ENCODE measurements at places on chromosomes 6 and 20.

DNA sequence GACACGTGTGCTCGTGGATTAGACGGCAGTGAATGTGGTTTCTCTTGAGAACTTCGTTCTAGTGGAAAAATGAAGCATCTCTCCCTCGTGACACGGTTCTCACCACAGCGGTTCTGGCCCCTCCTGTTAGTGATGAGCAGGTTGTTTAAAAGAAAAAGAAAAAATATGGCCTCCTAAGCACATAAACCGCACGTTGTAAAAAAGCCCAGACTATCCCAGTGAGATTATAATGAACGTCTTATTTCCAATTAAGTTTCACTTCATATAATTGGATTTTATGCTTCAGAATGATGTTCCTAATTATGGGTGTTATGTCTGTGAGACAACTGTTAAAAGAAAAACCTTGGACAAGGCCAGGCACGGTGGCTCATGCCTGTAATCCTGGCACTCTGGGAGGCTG is 74.5 kb upstream of the FRMD1 start:
- no peak for DNase-seq

- DNase-seq: peak; percentile 76
Observed at GRCh38 chr20:38290829-38291814, 12.8 kb upstream of the BPI start.

- peak; percentile 97 for DNase-seq
Observed at GRCh38 chr6:28589234-28589956, 63.7 kb downstream of the GPX5 start.

DNA sequence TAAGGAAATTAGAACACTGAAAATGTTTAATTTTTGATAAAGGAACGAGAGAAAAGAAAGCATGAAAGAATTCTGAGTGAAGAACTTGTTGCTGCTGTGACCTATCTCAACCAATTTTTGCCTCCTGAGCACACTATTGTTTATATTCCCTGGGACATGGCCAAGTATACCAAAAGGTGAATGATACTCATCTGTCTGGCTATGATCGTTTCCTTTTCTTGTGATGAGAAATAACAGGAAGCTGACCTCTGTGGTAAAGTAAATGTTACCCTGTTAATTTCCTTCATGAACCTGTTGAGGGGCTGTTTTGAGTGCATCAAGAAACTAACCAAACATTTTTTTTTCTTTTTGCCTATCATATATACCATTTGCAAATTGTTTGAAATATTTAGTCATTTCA is 69.1 kb downstream of the FIG4 start:
- peak; percentile 43 for DNase-seq

- no peak for DNase-seq
Observed at GRCh38 chr6:39062014-39062740, 13.6 kb downstream of the GLP1R start.

DNA sequence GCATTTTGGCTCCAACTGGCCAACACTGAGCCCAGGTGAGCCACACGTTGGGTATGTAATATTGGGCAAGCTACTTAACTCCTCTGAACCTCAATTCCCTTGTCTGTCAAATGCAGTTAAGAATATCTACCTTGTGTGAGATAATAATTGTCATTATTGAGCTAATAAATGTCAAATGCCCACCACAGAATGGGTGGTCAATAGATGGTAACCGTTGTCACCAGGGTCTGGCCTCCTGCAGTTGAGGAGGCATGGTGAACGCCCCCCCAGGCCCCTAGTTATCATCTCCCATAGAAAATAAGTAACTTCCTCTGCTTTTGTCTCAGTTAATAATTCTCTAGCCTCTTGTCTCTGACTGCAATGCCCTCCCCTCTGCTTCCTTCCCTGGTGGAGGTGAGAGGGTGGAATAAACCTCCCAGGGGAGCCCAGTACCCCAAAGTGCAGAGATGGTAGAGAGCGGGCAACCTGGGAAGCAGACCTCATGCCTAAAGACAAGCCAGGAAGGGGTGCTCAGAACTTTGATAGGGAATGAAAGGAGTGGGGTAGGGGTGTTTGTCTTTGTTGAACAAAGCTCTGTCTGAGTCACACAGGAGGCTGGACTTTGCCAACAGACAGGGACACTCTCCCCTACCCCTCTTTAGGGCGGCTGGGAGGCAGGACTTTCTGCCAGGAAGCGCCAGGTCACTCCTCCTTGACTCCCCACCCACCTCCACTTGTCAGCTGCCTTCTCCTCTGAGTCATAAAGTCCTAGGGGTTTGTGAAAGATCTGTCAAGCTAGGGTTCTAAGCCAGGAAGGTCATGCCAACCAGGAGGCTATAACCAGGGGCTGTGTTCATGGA is 1.3 kb upstream of the UNC5CL start:
- peak; percentile 59 for DNase-seq

DNA sequence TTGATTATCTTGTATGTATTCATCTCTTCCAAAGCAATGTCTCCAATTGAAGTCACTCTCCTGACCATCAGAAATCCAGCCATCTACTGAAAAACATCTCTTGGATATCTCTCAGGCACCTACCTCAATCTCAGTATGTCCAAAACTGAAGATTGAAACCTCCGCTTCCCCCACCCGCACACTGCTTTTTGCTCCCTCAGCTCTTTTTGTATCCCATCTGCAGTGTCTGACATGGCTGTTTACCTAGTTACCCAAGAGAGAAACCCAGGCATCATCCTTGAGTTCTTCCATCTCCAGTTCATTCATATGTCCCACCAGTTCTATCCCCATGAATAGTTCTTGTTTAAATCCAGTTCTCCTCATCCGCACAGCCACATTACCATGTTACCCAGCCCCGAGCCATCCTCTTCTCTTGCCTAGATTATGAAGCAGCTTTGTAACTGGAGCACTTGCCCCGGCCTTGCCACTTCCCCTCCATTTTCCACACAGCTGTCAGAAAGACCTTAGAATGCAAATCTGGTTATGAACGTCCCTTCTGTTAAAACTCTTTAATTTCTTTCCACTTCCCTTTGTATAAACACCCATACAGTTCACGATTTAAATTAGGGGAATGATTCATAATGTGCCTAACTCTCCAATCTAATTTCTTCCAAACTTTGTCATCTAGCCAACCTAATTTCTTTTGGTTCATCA is 40.5 kb upstream of the GCLC start:
- no peak for DNase-seq

GRCh38 chr20:51306081-51306480 is 236.4 kb downstream of the NFATC2 start:
- no peak for DNase-seq

GRCh38 chr20:2918096-2919049 is 45.1 kb downstream of the PTPRA start:
- no peak for DNase-seq

DNA sequence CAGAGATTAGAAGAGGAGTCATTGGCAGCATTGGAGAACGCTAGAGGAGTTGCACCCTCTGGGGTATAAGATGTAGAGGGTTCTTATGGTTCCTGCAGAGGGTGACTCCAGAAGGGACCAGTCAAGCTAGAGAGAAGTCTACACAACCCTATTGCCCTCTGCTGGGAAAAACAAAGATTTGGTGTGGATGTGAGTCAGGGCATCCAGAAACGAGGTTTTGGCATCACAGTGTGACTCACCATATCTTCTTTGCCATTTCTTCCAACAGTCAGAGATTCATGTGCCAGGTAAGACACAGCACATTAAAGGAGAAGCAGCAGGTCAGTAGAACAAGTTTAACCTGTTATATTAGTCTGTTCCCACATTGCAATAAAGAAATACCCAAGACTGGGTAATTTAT is 598.8 kb downstream of the MAFB start:
- DNase-seq: peak; percentile 6

GRCh38 chr6:25302677-25303128 is 23.5 kb downstream of the CARMIL1 start:
- peak; percentile 42 for DNase-seq

DNA sequence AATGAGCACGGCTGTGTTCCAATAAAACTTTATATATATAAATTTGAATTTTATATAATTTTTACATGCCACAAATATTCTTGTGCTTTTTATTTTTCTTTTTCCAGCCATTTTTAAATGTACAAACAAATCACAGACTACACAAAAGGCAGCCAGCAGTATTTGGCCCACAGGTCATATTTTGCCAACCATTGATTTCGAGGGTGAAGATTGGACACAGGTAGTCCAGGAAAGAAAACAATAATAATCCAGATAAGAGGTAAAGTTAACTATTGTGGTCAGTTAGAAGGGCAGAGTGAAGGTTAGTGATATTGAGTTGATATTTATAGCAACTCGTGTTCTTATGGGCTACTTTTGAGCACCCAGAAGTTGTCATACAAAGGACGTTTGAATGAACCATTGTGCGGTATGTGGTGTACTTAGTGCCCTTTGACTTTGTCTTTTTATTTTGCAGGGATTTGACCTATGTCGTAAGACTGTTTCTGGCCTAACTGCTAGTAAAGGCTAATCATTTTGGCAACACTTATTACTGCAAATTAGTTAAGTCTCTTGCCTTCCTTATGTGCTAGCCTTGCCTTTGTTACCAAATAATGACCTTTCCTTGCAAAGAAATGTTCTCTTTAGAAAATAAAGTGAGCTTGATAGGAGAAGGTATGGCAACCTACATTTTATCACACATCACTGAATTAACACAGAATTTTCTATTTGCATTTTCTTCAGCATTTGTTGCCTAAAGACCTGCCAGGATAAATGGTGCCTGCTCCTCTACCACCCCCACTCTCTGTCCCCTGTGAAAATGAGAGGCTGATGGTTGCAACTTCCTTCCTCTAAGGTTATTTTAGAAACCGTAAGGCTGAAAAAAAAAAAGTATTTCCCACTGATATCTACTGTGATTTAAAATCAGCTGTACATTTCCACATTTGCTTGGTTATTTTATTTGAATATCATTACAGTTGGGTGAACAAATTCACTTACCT is 493.9 kb upstream of the SOX4 start:
- DNase-seq: no peak

- peak; percentile 84 for DNase-seq
Observed at GRCh38 chr6:54493138-54493537, 184.9 kb downstream of the TINAG start.

GRCh38 chr6:163620670-163621330 is 206.3 kb downstream of the QKI start:
- peak; percentile 39 for DNase-seq

DNA sequence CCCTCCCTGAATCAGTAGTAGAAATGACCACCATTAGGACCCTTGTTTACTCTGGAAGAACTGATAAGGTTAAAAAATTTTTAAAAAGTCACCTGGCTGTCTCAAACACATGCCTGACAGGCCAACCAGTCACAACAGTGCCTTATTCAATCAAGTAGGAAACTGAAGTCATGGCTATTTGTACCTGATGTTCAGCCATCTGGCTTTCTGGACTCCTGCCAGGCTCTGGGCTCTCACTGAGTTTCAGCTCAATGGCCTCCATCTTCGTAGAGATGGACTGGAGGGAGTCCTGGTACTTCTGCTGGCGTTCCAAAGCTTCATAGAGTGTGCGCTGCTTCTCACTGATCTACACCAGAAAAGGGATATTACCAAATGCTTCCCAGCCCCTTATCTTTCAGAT is 343.8 kb downstream of the SYNE1 start:
- no peak for DNase-seq

DNA sequence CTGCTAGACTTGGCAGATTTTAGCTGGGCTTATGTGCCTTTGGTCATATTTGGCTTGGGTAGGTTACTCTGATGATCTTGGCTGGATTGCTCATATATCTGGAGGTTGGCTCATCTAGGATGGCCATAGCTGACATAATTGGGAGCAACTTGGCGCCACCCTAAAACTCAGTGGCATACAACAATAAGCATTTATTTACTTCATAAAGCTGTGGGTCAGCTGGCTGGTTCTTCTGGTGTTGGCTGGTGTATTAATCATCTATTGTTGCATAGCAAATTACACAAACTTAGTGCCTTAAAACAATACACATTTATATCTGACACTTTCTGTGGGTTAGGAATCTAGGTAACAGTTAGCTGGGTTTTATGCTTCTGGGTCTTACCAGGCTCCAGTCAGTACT is 297.3 kb upstream of the JAG1 start:
- DNase-seq: no peak

- peak; percentile 47 for DNase-seq
Observed at GRCh38 chr6:142373268-142374090, 71.7 kb downstream of the ADGRG6 start.

GRCh38 chr6:83442752-83443151 is 11.9 kb upstream of the ME1 start:
- no peak for DNase-seq

DNA sequence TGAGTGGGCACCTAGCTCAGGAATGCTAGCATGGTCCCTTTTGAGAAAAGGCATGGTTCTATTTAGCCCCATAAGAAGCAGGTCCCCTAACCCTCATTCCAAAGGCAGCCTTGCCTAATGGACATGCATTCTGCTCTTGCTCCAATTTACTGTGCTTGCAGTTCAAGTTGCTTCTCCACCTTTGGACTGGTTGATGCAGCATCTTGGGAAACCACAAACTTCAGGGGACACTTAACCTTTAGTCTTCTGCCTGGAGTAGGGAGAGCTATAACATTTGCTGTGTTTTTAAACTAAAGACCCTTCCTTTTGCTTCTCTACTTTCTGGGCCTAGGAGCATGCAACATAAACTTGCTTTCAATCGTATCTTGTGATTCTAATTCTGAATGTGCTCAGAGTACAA is 5.1 kb upstream of the PHF3 start:
- DNase-seq: no peak

DNA sequence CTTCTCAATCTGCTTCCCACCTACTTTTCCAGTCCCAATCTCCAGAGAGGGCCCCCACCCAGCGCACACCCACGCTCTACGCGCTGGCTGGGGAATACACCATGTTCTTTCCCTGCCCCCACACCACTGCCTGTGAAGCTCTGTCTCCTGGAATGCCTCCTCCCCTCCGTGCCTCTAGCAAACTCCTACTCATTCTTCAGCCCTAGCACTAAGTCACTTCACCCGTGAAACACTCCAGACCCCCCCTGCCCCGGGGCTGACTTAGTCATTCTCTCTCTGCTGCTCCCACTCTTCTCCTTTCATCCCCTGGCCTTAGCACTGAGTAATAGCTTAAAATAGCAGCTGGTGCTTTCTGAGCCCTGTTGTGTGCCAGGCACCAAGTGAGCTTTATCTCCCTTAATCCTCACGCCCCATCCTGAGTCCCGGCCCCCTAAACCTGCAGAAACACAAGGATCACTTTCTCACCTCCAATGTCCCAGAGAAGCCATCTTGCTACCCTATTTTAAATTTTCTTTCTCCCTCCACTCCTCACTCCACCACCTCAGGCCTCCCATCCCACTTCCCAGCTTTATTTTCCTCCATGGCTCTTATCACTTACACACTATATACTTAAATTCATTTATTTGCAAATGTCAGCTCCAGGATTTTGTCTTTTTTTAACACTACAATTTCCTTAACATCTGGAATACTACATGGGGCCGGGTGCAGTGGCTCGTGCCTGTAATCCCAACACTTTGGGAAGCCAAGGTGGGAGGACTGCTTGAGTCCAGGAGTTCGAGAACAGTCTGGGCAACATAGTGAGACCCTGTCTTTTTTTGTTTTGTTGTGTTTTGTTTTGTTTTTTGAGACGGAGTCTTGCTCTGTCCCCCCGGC is 6.3 kb upstream of the PARD6B start:
- DNase-seq: peak; percentile 100

DNA sequence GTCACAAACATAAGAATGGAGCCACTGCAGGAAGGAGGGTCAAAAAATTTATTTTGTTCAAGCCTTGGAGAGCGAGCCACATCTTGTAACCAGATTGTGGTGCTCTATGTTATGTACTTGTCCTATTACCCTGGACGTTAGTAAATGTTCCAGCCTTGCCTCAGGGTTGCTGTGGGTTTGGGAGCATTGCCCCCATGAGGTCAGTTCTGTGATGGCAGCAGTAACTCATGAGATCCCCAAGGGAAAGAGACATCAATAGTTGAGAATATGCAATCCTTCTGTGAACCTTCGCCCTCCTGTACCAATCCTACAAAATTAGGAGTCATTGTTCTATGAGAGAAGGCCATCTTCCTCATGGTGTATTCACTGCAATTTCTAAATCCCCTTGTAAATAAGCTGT is 16.4 kb upstream of the CFAP206 start:
- DNase-seq: peak; percentile 53

All from ELR (cell line).